Activated T-helper 2 cell treated with anti-CD3 and anti-CD28 coated beads, Interferon-gamma antibody, Interleukin-2, Interleukin-4, amounts not matched to agents 10 μg/mL and 5 μg/mL and 100 μg/mL, durations not matched to agents 14 hours and 24 hours and 36 hours (primary cell): ENCODE measurements at places on chromosomes 7 and 10. TPM values are rescaled to one million over a fixed set of nuclear protein-coding genes. Genes with fewer than 3 reads are reported as not detected.

GRCh38 chr7:107559864-107560263 lies 3.9 kb downstream of the COG5 start:
- H3K4me3 ChIP-seq, result no peak overlapping the region
- H3K27me3 ChIP-seq, result no peaks in the 10 kb centered on the region
- peaks cover 63% of the 10 kb centered on the region for H3K4me1 ChIP-seq
- no peak overlapping the region for H3K27ac ChIP-seq

GRCh38 chr7:94188350-94188749 lies 184.2 kb upstream of the BET1 start:
- no peaks in the 10 kb centered on the region for H3K27me3 ChIP-seq
- H3K36me3 ChIP-seq, result no peaks in the 10 kb centered on the region
- no peak for DNase-seq

- no peak overlapping the region for H3K27ac ChIP-seq
- H3K4me3 ChIP-seq, result no peak overlapping the region
- no peaks in the 10 kb centered on the region for H3K4me1 ChIP-seq
- no peaks in the 10 kb centered on the region for H3K36me3 ChIP-seq
These were observed 67.6 kb upstream of the MKRN1 start for GRCh38 chr7:140546947-140547346.

- peaks cover 6% of the 10 kb centered on the region for H3K36me3 ChIP-seq
- H3K4me1 ChIP-seq, result no peaks in the 10 kb centered on the region
These were observed 124.0 kb upstream of the GPR22 start for GRCh38 chr7:107345898-107346297.

The PLXDC2 gene
- total RNA-seq, result not detected in 2 replicates

DNA sequence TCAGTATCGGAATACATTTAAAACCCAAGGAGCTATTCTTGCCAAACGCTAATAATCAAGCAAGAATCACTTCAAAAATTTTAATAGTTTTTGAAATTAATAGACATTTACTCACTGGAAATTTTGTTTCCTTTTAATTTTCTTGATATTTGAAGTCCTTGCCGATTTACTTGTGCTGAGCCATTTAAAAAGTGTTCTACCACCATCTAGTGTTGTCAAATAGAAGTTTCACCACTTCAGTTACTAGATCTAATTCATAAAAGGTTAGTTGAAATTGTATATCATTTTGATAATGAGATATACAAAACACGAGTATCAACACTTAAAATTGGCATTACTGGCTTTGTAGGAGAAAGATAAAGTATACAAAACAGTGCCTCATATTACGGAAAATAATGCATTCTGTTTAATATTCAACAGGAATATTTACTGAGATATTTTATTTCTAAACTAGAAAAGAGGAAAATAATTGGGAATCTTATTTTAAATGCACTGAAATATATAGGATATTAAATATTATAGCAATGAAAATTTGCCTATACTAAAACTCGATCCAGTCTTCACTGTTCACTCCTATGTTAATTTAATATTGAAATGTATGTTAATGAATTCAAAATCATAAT lies 664.8 kb upstream of the SEMA3D start:
- H3K4me1 ChIP-seq, result no peaks in the 10 kb centered on the region
- no peaks in the 10 kb centered on the region for H3K27me3 ChIP-seq
- no peak for DNase-seq
- H3K27ac ChIP-seq, result no peak overlapping the region

- no peak overlapping the region for H3K4me3 ChIP-seq
- peaks cover 1% of the 10 kb centered on the region for H3K27me3 ChIP-seq
- no peak for DNase-seq
- no peaks in the 10 kb centered on the region for H3K36me3 ChIP-seq
- no peaks in the 10 kb centered on the region for H3K4me1 ChIP-seq
These were observed 73.6 kb downstream of the RELN start for GRCh38 chr7:103915680-103916357.

DNA sequence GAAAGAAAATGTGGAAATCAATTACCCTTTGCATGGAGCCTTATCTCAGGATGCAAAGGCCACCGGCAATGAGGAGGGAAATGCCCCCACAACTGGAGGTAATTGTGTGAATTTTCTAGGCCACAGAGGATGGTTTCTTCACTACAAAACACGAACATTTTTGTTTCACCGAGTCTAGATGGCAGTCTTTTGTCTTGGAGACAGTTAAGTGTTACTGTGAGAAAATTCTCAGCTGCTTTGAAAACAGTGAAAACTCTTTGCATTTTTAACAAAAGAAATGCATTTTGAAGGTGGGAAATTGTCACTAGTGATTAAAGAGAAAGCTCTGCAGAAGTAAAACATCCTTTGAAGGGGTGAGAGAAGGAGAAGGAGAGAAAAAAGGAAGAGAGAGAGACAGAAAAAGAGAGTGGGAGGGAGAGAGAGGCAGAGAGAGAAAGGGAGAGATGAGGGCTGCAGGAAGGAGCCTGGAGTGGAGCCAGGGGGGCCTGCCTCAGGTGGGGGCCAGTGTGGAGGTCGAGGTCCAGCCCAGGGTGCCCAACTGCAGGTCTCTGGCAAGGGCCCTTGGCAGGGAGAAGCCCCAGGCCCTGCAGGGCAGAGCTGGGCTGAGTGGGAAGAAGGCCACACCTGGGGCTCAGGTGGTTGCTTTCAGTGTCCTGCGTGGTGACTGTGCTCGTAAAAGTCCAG lies 261.4 kb downstream of the ADARB2 start:
- no peaks in the 10 kb centered on the region for H3K4me1 ChIP-seq
- H3K27me3 ChIP-seq, result no peaks in the 10 kb centered on the region
- H3K4me3 ChIP-seq, result no peak overlapping the region
- no peaks in the 10 kb centered on the region for H3K36me3 ChIP-seq
- DNase-seq, result no peak

The ADCY1 gene
- total RNA-seq, result 8.9 and 9.4 TPM in 2 replicates

The ACTR3C gene
- 7.0 and 7.9 TPM in 2 replicates for total RNA-seq
